ENCODE measurements at places on chromosomes 1 and 21. TPM values are rescaled to one million over a fixed set of nuclear protein-coding genes. Genes with fewer than 3 reads are reported as not detected.

DNA sequence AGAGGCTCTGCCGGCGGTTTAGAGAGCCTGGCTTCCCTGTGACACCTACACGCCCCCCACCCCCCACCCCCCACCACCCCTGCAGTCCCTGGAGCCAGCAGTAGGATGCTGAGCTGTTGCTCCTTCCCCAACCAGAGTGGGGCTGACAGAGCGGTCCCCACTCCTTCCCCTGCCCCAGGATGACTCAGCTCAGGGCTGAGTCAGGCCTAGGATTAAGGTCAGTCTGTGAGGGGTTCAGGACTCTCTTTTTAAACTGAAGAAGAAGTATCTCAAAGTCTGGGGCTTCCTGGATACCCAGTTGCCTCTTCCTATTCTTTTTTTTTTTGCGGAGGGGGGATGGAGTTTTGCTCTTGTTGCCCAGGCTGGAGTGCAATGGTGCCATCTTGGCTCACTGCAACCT, 19.1 kb downstream of the DMBX1 start:
- H3K4me1 ChIP-seq: no peaks in the 10 kb centered on the region
- H3K27me3 ChIP-seq: peaks cover 39% of the 10 kb centered on the region
- H3K36me3 ChIP-seq: no peaks in the 10 kb centered on the region
- no peak for DNase-seq

Gene KRTAP21-3
- not detected for total RNA-seq

DNA sequence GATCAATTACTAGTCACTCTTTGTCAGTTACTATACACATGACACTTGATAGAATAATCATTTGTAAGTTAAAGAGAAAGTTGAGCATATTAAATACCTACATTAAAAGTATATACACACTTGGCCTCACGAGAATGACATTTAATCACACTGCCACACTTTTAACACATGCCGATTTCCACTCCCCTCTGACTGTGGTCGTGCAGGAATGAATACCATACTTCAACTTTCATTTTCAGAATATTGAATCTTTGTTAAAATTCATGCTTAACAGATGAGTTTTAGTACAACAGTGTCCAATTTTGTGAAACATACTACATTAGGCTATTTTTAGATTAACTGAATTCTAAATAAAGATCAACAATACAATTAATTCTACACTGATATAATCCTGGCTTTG, 78.2 kb upstream of the SDC3 start:
- no peak for DNase-seq
- peaks cover 12% of the 10 kb centered on the region for H3K36me3 ChIP-seq
- peaks cover 51% of the 10 kb centered on the region for H3K4me1 ChIP-seq
- no peak overlapping the region for H3K27ac ChIP-seq
- H3K27me3 ChIP-seq: no peaks in the 10 kb centered on the region

Gene COL6A2
- total RNA-seq: 91.5 TPM

Measured in naive thymus-derived CD8-positive, alpha-beta T cell (primary cell).